ENCODE measurements at places on chromosomes 3 and 15. TPM values are rescaled to one million over a fixed set of nuclear protein-coding genes. Genes with fewer than 3 reads are reported as not detected.

Gene KIF15
- total RNA-seq: 13.7 TPM

DNA sequence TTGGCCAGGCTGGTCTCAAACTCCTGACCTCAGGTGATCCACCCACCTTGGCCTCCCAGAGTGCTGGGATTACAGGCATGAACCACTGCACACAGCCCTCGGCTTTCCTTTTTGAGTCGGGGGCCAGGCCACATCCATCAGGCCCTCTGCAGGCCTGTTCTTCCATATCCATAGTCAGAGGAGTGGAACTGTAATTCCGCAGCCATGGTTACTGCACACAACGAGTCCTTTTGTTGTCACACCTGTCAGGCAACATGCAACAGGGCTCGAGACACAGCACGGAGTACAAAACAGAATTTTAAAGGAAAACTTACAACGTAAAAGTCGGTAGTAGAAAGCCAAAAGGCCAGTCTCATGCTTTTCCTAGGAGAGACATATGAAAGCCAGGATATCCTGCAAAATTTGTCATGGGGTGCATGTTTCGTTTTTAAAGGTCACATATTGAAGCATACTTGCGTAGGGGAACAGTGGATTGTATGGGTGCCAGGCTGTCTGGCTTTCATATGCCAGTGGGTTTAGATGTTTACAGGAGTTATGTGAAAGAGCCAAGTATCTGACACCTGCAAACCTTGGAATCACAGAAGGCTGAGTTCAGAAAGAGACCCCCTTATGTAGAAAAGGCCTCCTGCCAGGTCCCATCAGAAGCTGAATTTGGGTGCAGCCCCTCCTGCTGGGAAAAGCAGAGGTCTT lies 63.2 kb upstream of the LPP start:
- DNase-seq: no peak

GRCh38 chr15:93088200-93088980 lies 621 bp downstream of the RGMA start:
- DNase-seq: peak; percentile 32

Gene HRG
- total RNA-seq: not detected

- DNase-seq: peak; percentile 93
Observed at GRCh38 chr3:57956119-57956832, 51.9 kb upstream of the FLNB start.

DNA sequence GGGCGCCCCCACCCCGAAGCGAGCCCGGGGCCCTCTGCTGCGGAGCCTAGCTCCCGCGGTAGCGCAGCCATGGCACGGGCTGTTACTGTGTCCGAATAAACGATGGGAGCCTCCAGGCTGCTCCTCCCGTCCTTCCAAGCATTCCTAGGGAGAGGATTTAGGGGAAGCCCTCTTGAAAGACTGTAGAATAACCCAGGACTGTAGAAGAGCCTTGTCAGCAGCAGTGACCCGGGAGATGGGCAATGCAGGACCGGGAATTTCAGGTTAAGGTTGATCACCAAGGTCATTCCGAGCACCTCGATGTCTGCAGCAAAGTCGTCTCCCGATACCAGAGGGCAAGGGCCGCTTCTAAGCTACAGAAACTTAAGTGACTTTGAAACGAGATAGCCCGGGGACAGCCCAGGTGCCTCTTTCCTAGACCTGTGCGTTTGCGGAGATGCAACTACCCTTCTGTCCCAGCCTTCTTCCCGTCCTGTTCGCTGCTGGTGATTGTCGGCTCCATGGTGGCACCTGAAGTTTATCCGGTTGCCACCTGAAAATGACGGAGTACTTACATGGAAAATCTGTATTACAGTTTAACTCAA lies 753 bp upstream of the MYO5A start:
- DNase-seq: no peak
